ENCODE measurements at places on chromosomes 7 and 10.

- no peak for DNase-seq
Measured at GRCh38 chr7:128794020-128794419, 2.3 kb downstream of the CCDC136 start.

- DNase-seq = no peak
Measured at GRCh38 chr7:147813316-147813715, 777.2 kb upstream of the C7orf33 start.

DNA sequence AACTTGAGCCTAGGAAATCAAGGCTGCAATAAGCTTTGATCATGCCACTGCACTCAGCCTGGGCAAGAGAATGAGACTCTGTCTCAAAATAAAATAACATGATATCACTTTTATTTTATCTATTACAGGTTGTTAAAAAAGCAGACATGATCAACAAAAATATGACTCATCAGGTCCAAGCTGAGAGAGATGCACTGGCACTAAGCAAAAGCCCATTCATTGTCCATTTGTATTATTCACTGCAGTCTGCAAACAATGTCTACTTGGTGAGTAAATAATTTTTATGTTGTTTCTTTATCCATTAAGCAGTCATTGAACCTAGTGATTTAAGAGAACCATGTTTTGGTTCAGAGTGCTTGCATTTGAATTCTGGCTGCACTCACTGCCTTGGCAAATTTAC lies 3.3 kb downstream of the MASTL start:
- no peak for DNase-seq

DNA sequence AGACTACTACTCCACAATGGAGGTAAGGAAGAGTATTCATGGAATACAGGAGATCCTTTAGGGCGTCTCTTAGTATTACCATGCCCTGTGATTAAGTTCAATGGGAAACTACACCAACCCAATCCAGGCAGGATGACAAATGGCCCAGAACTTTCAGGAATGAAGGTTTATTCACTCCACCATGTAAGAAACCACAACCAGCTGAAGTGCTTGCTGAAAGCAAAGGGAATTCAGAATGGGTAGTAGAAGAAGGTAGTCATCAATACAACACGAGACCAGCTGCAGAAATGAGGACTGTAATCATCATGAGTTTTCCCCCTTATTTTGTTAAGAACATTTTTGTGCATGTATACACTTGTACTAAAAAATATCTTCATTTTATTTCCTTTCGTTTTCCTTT lies 76.6 kb downstream of the GPR37 start:
- no peak for DNase-seq

DNA sequence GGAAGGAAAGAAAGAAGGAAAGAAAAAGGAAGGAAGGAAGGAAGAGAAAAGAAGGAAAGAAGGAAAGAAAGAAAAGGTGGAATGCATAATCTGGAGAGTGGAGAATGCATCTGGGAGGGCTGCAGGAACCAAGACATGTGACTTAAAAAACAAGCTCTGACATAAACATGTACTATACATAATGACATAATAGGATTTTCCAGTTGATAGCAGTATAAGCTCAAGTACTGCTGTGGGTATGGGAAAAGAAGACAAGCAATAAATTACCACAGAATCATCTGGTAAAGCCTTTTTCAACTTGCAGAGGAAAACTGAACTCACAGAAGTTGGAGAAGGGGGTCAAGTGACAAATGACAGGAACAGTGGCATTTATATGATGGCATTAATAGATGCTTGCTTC lies 345.9 kb downstream of the PLXDC2 start:
- DNase-seq = no peak

DNA sequence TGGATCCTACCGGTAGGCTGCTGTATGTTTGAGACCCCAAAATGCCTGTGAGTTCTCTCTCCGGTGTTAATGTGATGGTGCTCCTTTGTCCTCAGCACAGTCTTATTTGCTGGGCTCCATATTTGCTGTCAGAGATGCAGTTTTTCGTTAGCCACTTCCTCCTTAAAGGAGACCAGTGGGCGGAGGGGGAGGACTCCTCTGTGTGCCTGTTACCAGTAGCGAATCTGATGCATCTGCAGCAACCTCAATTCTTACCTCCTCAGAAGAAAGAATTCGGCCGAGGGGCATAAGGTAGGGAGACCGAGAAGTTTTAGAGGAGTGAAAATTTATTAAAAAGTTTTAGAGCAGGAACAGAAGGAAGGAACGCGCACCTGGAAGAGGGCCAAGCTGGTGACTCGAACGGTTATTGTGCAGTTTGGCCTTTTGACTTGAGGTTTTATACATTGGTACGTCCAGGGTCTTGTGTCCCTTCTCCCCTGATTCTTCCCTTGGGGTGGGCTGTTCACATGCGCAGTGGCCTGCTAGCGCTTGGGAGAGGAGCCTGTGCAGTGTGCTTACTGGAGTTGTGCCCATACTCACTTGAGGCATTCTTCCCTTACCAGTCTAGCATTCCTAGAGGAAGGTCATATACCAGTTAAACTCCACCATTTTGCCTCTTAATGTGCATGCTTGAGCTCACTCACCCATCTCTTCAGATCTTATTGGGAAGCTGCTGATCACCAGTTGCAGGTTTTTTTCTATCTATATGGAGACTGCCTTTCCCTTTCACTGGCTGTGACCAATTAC lies 49.5 kb downstream of the GNAI1 start:
- DNase-seq = no peak

DNA sequence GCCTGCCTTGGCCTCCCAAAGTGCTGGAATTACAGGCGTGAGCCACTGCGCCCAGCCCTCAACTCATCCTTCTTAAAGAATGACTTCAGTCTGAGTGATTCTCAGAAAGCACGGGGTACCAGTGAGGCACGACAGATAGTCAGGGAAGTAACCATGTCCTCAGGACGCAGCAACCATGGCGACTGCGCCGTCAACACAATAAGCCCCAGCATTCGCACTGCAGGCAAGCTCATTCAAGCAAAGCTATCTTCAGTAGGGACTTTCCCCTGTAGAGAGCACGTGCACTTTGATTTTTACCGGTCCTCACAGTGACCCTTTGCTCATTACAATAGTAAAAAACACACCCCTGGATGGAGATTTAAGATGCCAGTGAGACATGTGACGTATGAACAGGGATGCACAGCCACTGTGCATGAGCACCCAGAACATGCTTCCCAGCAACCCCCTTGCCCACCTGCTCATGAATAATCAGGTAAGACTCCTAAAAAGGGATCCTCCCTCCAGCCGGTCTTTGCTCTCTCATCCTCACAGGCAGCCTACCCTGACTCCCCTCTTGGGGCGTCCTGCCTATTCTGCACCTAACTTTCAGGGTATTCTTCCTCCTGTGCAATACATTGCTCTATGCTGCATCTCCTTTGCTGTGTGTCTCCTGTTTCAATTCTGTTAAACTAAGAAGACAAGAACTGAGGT lies 9.1 kb downstream of the WDR86 start:
- DNase-seq = no peak

Measured in caudate nucleus (tissue), 63 donors.